ENCODE measurements at places on chromosomes 11 and 22.
A peak's percentile ranks its signal among the peaks of the same experiment; 100 is the strongest.

GRCh38 chr22:34709641-34710040 lies 356.3 kb upstream of the ISX start:
- no peak for DNase-seq

DNA sequence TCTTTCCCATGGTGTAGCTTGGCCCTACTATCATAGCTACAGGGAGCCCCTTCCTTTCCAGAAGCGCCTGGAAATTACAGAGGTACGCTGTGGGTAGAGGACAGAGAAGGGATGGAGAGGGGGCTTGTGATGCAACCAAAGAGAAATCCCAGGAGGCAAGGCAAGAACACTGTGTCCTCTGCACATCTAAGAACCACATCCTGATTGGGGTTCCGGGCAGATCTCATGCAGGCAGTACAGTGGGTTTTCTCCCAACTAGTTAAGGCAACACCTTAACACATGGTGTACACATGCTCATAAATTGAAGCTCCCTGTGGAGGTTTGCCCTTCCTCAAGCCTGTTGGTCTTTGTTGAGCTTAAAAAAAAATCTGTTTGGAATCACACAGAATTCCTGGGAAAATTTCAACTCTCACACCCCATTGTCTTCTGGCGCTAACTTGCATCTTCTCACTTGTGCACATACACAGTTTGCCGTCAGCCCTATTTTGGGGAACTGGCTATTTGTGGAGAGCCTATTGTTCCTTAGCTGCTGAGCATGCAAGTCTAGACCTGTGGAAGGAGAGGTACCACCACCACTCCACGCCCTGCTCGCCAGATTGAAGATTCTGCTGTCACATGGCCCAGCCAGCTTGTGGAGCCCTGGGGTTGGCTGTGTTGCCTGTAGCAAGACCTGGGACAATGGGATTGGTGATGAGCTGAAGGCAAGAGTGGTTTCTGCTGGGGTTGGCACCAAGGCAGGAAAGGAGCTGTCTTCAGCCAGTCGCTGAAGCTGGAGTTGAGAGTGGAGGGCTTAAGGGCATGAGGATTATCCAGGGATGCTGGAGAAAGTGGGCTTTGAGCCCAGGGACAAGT lies 52.4 kb downstream of the ALX4 start:
- no peak for DNase-seq

DNA sequence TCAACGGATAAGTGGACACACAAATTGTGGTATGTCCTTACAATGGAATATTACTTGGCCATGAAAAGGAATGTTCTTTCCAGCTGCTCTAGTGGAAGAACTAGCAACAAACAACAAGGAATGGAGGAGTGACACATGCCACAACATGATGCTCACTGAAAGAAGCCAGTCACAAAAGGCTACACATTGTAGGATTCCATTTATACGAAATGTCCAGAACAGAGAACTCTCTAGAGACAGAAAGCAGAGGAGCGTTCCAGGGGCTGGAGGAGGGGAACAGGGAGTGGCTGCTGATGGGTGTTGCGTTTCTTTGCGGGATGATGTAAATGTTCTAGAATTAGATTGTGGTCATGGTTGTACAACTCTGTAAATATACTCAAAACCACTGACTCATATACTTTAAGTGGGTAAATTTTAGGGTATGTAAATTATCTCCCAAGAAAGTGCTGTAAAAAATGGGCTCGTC lies 32.4 kb upstream of the PDGFB start:
- DNase-seq, result no peak

GRCh38 chr11:12285811-12286222 lies 91.6 kb upstream of the PARVA start:
- no peak for DNase-seq

- no peak for DNase-seq
Measured at GRCh38 chr11:71311928-71312510, 59.6 kb upstream of the SHANK2 start.

GRCh38 chr11:121321614-121322243 lies 29.2 kb downstream of the SC5D start:
- peak; percentile 43 for DNase-seq

DNA sequence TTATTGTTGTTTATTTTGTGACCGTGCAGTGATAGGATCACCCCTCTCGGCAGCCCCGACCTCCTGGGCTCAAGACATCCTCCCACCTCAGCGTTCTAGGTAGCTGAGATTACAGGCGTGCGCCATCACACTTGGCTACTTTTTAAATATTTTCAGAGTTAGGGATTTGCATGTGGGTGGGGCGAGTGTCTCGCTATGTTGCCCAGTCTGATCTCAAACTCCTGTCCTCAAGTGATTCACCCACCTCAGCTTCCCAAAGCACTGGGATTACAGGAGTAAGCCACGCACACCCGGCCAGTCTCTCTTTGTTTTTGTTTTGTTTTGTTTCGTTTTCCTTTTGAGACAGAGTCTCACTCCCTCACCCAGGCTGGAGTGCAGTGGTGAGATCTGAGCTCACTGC lies 1.2 kb upstream of the INTS5 start:
- no peak for DNase-seq

GRCh38 chr11:37411289-37411688 lies 813.3 kb upstream of the RAG2 start:
- DNase-seq, result no peak

GRCh38 chr11:12606597-12606996 lies 67.6 kb upstream of the TEAD1 start:
- no peak for DNase-seq

- no peak for DNase-seq
Measured at GRCh38 chr22:20238901-20239675, 29.0 kb downstream of the RTN4R start.

DNA sequence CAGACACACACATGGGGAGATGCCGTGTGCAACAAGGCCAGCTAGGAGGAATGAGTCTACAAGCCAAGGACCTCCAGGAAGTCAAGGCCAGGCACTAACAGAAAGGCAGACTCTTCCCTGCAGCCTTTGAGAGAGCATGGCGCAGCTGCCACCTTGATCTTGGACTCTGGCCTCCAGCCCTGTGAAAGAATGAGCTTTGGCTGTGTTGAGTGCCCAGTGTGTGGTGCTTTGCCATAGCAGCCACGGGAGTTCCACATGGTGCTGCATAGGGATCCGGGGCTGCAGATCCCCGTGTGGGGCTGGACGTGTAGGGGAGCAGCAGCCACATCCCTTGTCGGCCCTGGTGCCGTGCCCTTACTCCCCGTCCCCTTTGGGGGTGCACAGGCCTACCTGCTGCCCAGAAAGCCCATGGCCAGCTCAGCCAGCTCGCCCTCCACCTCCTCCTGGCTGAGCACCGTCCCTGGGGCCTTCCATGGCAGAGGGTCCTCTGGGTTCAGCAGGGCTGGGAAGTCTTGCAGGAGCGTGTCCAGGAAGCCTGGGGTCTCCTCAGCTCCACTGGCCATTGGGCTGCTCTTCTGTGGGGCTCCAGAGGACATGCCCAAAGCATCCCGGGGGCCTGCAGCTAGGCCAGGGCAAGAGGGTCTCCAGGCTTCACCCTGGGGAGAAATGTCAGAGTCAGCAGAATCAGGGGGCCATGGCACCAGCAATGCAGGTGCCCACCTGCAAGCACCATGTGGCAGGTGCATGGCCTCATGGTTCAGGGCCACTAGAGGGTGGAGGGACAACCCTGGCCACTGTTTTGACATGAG lies 7.0 kb downstream of the PPM1F start:
- DNase-seq, result no peak

DNA sequence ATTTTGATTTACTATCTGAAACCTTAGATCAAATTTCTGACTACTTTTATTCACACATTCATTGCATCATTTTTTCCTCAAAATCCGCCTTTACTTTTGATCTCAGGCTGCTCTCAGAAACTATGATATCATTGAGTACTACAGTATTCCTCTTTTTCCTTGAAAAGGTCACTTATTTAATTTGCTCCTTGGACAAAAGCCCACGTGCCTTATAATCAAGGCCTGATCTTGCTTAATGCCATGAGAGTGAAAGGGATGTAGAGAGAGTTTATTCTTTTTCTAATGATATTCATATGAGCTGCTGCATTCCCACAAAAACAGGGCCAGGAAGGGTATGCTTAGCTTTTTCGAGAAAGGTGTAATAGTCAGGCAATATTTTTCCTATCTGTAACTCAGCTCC lies 327.0 kb downstream of the ETS1 start:
- DNase-seq, result no peak

GRCh38 chr22:42685941-42686653 lies 34.6 kb downstream of the A4GALT start:
- no peak for DNase-seq

DNA sequence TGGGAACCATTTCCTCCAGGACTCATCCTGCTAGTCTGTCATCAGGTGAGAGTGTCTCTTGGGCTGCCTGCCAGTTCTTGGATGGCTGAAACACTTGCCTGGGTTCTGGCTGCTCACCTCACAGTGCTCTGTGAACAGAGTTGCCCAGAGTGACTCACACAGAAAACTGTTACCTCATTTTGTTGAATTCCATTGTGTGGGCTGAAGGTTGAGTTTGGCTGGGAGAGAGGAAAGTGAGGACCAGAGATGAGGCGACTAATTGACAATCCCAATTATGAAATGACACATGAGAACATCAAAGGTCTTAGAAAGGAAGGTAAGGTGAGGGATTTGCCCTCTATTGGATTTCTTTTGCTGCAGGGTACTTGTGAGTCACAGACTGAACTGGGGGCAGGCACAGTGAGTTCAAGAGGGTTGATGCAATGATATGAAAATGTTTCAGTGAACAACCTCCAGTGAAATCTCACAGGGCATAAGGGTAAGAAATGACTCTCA lies 20.2 kb upstream of the CALCB start:
- no peak for DNase-seq

DNA sequence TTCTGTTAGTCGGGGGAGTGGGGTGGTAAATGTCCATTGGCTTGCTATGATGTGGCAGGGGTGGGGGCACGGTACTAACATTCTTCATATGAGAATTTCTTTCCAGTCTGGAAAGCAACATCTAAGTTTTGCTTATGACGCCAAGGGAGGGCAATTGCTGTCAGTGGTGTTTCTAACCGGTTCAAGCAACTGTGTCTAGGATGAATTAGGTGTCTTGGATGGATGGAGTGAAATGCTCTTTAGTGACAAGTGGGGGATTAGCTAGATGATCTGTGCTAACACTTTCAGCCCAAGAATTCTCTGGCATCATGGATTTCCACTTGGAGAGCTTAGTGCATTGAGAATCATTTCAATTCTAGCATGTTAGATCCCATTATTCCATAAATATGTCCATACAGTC lies 262.6 kb upstream of the SORL1-AS1 start:
- DNase-seq, result no peak

GRCh38 chr11:14519597-14519916 lies 629 bp downstream of the PSMA1 start:
- DNase-seq, result peak; percentile 46

DNA sequence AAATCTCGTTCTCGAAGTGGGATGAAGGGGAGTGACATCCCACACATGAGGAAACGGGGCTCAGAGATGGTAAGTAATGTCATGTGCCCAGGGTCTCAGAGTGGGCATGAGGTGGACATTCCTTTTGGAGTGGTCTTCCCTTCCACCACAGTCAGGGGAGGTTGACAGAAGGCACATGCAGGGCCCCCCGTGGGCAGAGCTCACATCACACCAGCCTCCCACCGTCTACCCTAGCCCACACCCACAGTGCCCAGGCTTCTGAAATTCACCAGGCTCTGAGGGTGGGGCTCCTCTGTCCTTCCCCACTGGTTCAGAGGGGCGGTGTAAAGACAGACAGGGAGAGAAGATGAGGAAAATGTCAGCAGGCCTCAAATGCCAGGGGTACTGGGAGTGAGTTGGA lies 41.1 kb upstream of the TIMP3 start:
- DNase-seq, result no peak
